ENCODE measurements at places on chromosomes 6 and 20. TPM values are rescaled to one million over a fixed set of nuclear protein-coding genes. Genes with fewer than 3 reads are reported as not detected.

Gene MAP3K5
- total RNA-seq, result 8.8 TPM

Gene MACROD2
- total RNA-seq, result 1.4 TPM

Gene SLCO4A1
- total RNA-seq, result 0.40 TPM

Gene SLC22A2
- not detected for total RNA-seq

Gene SLC13A3
- 5.3 TPM for total RNA-seq

Gene ECHDC1
- total RNA-seq, result 54.9 TPM

Gene NMBR
- not detected for total RNA-seq

Gene KIF16B
- 15.0 TPM for total RNA-seq

Gene PRDM13
- not detected for total RNA-seq

Gene RALY
- 145 TPM for total RNA-seq

Gene SCUBE3
- not detected for total RNA-seq

Gene BMP7
- total RNA-seq, result 2.0 TPM

Gene PDRG1
- total RNA-seq, result 15.6 TPM

Gene RAB44
- 0.17 TPM for total RNA-seq

Gene LY86
- not detected for total RNA-seq

Gene NR2E1
- total RNA-seq, result 0.24 TPM
